ENCODE measurements at places on chromosomes 4 and X.

GRCh38 chr4:155025762-155026457 is 182.5 kb upstream of the NPY2R start:
- DNase-seq = no peak

- DNase-seq = peak; percentile 41
These were observed 584 bp downstream of the TMEM271 start for GRCh38 chr4:575281-576141.

DNA sequence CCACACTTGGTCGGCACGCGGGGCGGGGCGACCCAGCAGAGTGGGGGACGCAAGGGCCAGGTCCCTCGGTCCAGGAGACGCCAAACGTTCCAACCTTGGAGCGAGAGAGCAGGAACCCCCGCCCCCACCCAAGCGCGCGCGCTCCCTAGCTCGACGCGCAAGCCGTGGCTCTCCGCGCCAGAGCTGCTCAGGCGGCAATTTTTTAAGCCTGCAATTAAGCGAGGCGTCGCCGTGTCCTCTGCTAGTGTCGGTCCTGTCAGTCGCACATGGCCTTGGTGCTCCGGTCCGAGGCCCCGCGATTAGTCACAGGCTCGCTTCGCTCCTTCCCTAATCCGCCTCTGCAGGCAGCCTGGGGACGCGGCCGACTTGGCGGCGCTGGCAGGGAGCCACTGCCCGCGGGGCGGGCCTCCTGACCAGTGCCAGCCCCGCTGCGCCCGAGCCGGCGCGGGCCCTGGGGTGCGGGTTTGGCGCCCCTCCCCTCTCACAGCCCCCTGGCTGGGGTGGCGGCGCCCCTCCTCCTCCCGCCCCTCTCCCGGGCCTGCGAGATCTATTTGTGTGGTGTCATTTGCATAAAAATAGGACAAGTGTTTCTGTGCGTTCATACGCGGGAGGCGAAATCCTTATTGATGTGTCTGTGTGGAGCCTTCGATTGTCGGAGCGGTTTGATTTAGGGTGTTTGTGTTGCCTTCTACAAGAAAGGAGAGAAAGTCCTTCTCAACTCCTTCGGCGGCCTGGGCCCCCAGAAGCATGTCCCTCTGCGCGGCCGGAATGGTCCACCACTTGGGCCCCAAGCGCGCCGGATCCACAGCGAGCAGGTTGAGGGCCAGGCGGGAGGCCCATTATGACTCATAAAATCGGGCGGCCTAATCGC is 9.8 kb upstream of the BCOR start:
- DNase-seq = no peak

DNA sequence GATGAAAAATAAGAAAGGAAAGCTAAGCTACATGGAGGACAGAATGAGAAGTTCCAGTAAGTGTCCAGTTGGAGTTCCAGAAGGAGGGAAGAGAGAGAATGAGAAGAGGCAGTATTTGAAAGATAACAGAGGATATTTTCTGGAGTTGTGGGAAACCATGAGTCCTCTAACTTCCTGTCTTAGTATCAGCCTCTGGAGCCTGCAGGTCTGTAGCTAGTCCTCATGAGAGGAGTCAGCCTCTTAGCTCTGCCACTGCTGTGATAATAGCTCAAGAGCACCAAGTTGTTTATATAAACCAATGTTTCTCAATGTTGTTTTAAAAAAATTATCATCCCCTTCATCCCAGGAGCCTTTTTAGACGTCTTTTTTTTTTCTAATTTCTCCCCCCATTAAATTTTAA is 2.4 kb upstream of the PLAC1 start:
- DNase-seq = no peak

- no peak for DNase-seq
These were observed 371.8 kb upstream of the NOCT start for GRCh38 chr4:138643827-138644226.

GRCh38 chr4:13089659-13089998 is 394.5 kb downstream of the RAB28 start:
- no peak for DNase-seq

GRCh38 chr4:38768968-38769394 is 13.8 kb downstream of the TLR10 start:
- DNase-seq = no peak

- DNase-seq = peak; percentile 33
These were observed 182.7 kb downstream of the KCNIP4 start for GRCh38 chr4:21765810-21766407.

DNA sequence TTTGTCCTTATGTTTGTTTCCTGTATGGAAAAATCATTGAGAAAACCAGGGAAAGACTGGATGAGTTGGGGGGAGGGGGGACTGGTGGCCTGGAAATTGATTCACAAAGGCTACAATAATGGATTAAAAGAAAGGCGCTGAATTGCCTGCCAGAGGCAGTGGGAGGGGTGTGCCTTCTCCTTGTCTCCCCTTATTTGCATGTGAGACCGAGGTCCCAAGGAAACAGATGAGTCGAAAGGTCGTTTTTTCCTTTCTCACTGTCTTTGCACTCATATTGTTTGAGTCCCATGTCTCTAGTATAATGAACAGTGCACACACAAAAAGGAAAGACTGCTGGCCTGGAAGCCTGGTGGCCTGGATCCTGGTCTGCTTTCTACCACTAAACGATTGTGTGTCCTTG is 86.6 kb upstream of the ZDHHC15 start:
- no peak for DNase-seq

DNA sequence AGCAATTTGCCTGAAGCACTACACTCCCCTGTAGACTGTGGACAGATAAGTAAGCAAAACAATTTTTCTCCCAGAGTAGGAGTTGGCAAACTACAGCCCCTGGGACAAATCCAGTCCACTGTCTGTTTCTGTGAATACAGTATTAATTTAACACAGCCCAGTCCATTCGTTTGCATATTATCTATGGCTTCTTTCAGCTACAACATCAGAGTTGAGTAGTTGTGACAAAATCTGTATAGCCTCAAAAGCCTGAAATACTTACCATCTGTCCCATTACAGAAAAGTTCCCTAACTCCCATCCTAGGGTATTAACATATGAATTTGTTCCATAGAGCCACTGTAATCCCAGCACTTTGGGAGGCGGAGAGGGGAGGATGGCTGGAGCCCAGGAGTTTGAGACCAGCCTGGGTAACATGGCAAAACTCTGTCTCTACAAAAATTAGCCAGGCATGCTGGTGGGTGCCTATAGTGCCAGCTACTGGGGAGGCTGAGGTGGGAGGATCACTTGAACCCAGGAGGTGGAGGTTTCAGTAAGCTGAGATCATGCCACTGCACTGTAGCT is 53.0 kb downstream of the AMELX start:
- no peak for DNase-seq

DNA sequence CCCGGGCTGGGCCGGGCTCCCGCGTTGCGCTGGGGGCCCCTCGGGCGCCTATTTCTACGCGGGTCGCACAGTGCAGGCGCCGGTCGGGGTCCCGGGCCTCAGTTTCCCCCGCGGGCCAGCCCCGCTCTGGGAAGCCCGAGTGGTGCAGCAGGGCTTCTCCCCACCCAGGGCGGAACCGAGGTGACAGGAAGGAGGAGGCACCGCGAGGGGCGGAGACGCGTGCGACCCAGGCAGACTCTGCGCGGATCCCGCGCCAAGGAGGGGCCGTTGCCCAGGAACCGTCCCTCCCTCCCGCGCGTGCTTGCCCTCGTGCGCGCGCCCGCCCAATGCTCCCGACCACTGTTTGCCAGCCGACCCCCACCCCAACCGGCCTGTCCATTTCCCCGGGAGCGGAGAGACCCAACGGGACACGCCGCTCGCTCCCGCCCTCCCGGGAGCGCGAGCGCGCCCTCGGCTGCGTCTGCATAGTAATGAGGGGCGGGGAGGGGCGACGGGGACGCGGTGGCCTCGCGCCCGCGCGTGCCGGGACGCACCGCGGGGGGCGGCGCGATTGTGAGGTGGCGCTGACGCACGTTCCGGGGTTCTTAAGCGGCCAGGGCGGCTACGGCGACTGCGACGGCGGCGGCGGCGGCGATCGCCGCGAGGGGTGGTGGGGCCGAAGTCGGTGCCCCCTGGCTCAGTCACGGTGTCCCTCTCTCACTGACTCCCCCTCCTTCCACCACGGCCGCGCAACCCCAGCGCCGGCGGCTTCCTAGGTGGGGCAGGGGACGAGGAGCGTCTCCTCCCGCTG is at the start of gene CPEB2:
TSS of gene CPEB2 (plus strand) at position 613 of the 790 bp plus-strand sequence. CDS start 193 bp downstream, outside the sequence.
- DNase-seq = peak; percentile 86

- DNase-seq = no peak
These were observed 28.1 kb downstream of the CBR4 start for GRCh38 chr4:168981942-168982341.

- DNase-seq = no peak
These were observed 890.4 kb downstream of the SH3BGRL start for GRCh38 chrX:82092307-82092706.

DNA sequence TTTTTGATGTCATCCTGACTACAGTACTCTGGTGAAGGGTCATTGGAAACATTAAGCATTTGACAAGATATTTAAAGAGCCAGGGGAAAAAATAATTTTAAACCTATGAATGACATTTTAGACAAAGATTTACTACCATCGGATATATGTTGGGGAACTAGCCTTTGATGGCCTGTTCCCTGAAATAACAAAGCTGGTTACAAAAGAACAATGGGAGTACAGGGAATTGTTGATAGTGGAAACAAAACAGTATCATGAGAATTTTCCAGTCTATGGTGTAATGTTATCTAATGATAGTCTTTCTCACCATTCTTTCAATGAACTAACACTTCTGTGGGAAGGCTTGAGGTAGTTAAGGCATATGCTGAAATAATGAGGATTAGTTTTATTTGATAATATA is 125.9 kb upstream of the KLHL4 start:
- no peak for DNase-seq

GRCh38 chr4:122622400-122622799 is 1.5 kb upstream of the IL21 start:
- no peak for DNase-seq

DNA sequence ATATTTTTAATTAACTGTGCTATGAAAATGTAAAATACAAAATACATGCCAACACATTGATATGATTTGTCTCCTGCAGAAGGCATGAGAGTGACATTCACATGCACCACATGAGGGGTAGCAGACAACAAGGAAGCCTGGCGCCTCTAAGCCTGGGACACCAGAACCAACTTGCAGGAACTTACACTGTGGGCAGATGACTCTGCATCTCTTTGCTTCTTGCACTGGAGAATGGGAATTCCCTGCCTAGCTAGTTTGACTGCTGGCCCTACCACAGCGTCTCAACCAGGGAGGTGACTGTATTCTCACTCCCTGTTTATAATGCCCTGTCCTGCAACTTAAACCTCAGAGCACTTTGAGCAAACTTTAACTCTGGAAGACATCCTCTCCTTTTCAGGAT is 40.5 kb downstream of the PAGE2 start:
- no peak for DNase-seq

- peak; percentile 4 for DNase-seq
These were observed 46.1 kb upstream of the CENPE start for GRCh38 chr4:103244251-103244650.

GRCh38 chrX:123846577-123847038 is 13.2 kb upstream of the XIAP start:
- DNase-seq = peak; percentile 7

GRCh38 chrX:50814701-50815100 is 707 bp upstream of the SHROOM4 start:
- DNase-seq = no peak

GRCh38 chrX:39759526-39760224 is 338.1 kb downstream of the BCOR start:
- DNase-seq = peak; percentile 46

DNA sequence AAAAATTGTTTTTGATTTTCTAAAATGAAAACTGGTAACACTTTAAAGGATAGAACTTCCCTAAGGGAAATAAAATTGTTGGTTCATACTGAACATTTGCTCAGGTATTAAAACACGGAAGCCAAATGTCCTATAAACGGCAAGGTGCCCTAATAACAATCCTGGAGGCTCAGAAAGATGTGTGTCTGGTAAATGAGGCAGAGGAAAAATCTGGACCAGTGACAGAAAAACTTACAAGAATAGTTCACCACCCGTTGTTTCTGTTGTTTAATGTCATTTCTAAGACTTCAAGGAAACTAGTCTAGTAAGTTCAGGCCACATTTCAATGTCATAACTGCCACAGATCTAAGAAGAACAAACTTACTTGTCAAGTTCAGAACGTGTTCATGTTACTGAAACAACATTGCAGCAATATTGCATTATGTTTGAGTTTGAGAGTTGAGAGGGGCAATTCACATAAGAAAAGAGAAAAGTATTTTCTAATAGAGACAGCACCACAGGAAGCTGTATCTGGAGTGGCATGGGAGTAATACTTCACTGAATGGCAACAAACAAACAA is 476.6 kb downstream of the GRXCR1 start:
- no peak for DNase-seq

DNA sequence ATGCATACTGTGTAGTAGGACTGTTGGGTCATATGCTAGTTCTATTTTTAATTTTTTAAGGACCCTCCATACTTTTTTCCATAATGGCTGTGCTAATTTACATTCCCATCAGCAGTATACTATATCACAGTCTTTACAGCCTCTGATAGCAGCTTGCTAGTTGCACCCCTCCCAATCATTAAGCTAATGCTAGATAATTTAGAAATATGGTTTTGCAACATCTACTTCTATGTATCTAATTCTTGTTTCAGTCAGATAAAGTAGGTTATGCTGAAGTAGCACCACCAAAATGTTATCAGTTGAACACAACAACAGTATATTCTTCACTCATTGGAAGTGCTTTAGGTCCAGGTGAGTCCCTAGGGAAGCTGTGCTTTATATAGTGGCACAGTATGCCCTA is 522.7 kb upstream of the HTR2C start:
- no peak for DNase-seq

DNA sequence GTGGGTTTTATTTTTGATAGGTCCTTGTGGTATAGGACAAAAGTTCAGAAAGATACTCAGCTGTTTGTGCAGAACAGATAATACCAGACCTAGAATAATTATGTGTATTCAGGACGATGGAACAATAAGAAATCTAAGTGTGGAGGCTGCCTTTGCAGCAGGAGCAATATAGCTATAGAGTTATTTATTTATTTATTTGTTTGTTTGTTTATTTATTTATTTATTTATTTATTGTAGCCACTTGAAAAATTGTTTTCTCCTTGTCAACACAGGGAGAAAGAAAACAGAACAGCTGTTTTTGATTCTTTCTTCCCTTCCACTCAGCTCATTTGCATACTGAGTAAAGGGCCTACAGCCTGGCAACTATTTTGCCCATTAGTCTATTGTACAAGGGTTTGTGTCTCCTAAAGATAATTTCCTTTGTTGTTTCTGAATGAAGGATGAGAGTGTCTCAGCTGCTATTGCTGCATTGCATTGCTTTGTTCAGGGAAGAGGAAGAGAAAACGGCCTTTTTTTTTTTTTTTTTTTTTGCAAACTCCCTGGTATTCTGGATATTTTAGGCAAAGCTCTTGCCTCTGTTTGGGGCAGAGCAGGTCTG is 56.0 kb upstream of the ESX1 start:
- DNase-seq = no peak

- no peak for DNase-seq
These were observed 6.1 kb downstream of the TMEM156 start for GRCh38 chr4:39026096-39026495.

DNA sequence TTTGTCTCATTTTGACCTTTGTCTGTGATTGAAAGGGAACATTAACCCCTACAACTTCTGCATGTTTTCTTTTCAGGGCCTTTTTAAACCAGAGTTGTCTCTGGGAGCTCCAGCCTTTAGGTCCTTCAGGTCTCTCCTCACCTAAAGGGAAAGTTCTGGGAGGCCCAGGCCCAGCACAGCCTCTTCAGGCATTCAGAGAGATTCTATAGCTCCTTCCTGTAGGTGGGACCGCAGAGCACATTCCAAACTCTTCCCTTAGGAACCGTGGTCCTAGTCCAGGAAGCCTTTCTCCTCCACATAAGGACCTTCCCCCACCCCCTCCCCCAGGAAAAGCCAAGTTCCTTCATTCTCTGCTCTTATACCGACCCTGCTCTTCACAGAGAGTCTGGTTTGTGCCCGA is 14.9 kb downstream of the NKX6-1 start:
- no peak for DNase-seq

GRCh38 chr4:61298178-61298740 is 98.1 kb downstream of the ADGRL3 start:
- DNase-seq = no peak

Measured in urothelium cell line (cell line).